ENCODE measurements at places on chromosomes 4 and X. TPM values are rescaled to one million over a fixed set of nuclear protein-coding genes. Genes with fewer than 3 reads are reported as not detected.

CCNA2 gene
- 6.1 TPM for total RNA-seq

AREG gene
- 9.2 TPM for total RNA-seq

MMAA gene
- 6.2 TPM for total RNA-seq

CHST7 gene
- 11.7 TPM for total RNA-seq

LRRC66 gene
- total RNA-seq = 0.34 TPM

USP51 gene
- 1.9 TPM for total RNA-seq

HMGB3 gene
- 3.4 TPM for total RNA-seq

IL21 gene
- not detected for total RNA-seq

ABCG2 gene
- 0.06 TPM for total RNA-seq

KIAA1210 gene
- not detected for total RNA-seq

PLAC8 gene
- not detected for total RNA-seq

HERC6 gene
- total RNA-seq = 4.3 TPM

MAGEB2 gene
- total RNA-seq = not detected

COX18 gene
- total RNA-seq = 18.4 TPM

GATA1 gene
- total RNA-seq = not detected

SGMS2 gene
- total RNA-seq = 72.2 TPM

ZNF141 gene
- 4.8 TPM for total RNA-seq

TMEM31 gene
- total RNA-seq = not detected

AWAT2 gene
- total RNA-seq = not detected

XG gene
- total RNA-seq = 0.73 TPM

VCX2 gene
- total RNA-seq = not detected

MAGEB1 gene
- total RNA-seq = not detected

CT45A10 gene
- not detected for total RNA-seq

NOX1 gene
- total RNA-seq = not detected

SLC34A2 gene
- total RNA-seq = not detected

TLR1 gene
- 3.9 TPM for total RNA-seq

DOK7 gene
- not detected for total RNA-seq

PPEF2 gene
- total RNA-seq = not detected

WDR1 gene
- 122 TPM for total RNA-seq

SLC26A1 gene
- total RNA-seq = not detected

HSD17B13 gene
- total RNA-seq = not detected

GAB3 gene
- total RNA-seq = 2.9 TPM

KIT gene
- total RNA-seq = 2.6 TPM

UNC5C gene
- 18.1 TPM for total RNA-seq

SPANXA1 gene
- not detected for total RNA-seq

All from cardiac ventricle fibroblast (primary cell).